ENCODE measurements at places on chromosomes 1 and 21.

GRCh38 chr1:1947493-1947892 is 28.4 kb upstream of the TMEM52 start:
- H3K27ac ChIP-seq, result no peak overlapping the region
- no peaks in the 10 kb centered on the region for H3K36me3 ChIP-seq
- H3K27me3 ChIP-seq, result peaks cover 4% of the 10 kb centered on the region

DNA sequence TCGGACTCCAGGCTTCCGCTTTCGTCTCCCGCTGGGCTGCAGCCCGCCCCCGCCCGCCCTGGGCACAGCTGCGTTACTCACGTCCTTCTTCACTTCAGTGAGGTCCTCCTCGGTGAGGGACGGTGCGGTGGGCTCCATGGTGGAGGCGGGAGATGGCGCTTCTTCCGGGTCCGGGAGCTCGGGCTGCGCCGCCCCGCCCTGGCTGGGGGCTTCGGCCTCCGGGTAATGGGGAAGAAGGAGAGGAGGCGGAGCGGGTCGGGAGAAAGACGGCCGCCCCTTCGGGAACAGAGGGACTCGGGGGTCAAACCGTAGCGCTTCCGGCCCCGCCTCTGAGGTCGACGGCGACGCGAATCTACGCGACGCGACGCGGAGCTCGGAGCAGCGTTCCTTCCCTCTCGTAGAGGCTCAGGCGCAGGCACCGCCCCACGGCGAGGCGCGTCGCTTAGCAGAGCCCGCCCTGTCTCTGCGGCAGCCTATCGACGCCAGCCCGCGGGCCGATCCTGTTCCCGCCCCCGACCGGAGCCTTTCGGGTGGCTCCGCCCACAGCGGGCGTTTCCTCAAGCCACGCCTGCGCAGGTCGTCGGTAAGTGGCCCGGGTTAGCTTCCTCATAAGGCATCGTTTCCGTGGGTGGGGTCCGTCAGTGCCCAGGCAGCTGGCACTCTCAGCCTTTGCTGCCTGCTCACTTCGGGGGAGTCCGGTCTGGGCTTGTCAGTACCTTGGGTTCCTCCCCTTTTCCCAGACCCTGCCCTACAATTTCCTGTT is at the start of gene BCL10:
Gene BCL10, minus strand, starts transcription at position 418 of the 763 bp plus-strand sequence. Its CDS starts 280 bp downstream, at position 138.
- peaks cover 9% of the 10 kb centered on the region for H3K4me1 ChIP-seq
- H3K27ac ChIP-seq, result peak within 1 kb of the TSS; percentile 93
- H3K27me3 ChIP-seq, result no peaks in the 10 kb centered on the region
- H3K4me3 ChIP-seq, result peak within 1 kb of the TSS; percentile 98
- no peaks in the 10 kb centered on the region for H3K36me3 ChIP-seq

- DNase-seq, result no peak
- H3K4me3 ChIP-seq, result no peak overlapping the region
- peaks cover 18% of the 10 kb centered on the region for H3K4me1 ChIP-seq
- H3K27me3 ChIP-seq, result peaks cover 38% of the 10 kb centered on the region
- H3K36me3 ChIP-seq, result no peaks in the 10 kb centered on the region
Observed at GRCh38 chr1:17184161-17184665, 20.7 kb upstream of the PADI1 start.

GRCh38 chr1:44326024-44326701 is 28.9 kb downstream of the ERI3 start:
- DNase-seq, result no peak
- H3K4me1 ChIP-seq, result peaks cover 10% of the 10 kb centered on the region
- no peak overlapping the region for H3K4me3 ChIP-seq
- H3K27ac ChIP-seq, result no peak overlapping the region

GRCh38 chr1:198253668-198254067 is 96.9 kb downstream of the NEK7 start:
- no peak overlapping the region for H3K4me3 ChIP-seq
- peak; percentile 67 for DNase-seq
- H3K27ac ChIP-seq, result no peak overlapping the region

DNA sequence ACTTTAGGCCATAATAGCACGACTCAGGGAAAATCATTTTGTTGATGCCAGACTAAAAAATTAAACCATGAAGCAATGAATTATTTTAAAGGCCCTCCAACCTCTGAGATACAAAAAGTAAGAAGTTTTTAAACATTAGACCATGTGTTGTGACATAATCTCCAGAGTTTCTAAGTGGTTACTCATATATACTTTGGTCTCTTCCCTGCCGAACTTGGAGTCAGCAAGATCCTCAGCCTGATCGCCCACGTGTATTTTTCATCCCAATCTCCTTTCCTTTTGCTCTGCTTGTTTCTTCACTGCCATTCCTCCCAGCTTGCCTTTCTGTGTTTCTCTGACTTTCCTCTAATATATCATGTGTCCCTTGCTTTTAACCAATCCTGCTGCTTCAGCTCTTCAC is 3.8 kb downstream of the ARV1 start:
- DNase-seq, result peak; percentile 58
- H3K4me3 ChIP-seq, result no peak overlapping the region
- peaks cover 12% of the 10 kb centered on the region for H3K4me1 ChIP-seq
- H3K27ac ChIP-seq, result no peak overlapping the region
- no peaks in the 10 kb centered on the region for H3K36me3 ChIP-seq

- no peaks in the 10 kb centered on the region for H3K36me3 ChIP-seq
- H3K27me3 ChIP-seq, result peaks cover 13% of the 10 kb centered on the region
- no peak for DNase-seq
- no peak overlapping the region for H3K27ac ChIP-seq
- no peak overlapping the region for H3K4me3 ChIP-seq
Observed at GRCh38 chr1:18963968-18964367, 7.5 kb upstream of the IFFO2 start.
